ENCODE measurements at places on chromosomes 6 and 20. TPM values are rescaled to one million over a fixed set of nuclear protein-coding genes. Genes with fewer than 3 reads are reported as not detected.

Gene FLRT3
- 11.1 TPM for polyA plus RNA-seq

DNA sequence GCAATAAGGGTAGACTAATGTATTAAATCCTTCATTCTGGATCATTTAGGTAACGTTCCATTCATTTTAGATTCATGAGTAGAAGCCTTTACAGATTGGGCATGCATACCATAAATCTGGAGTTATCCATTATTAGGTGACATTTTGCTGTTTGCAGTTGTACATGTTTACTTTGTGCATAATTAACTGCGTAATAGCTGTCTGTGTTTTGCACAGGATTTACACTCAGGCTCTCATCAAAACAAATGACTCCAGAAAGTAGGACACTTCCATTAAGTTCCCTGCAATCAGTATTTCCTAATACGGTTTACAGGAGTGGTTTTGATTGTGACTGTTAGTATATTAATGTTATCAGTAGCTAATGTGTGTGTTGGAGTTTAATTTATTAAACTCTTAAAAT lies 997.4 kb downstream of the HACE1 start:
- no peak for DNase-seq

DNA sequence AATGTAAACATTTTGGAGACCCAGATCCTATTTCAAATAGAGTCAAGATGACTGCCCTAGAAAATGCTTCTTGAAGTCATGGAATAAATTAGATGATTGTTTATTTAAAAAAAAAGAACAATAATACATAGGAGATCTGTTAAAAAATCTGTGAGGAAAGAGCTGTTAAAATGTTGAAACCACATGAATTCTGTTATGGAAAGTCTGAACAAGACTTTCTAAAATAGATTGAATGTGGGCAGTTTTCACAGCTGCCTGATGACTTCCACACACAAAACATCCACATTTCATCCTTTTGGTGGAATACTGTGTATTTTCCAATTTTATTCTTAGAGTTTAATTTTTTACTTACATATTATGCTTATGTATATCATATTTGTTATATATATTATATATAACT lies 186.1 kb downstream of the LAMA2 start:
- DNase-seq: no peak

DNA sequence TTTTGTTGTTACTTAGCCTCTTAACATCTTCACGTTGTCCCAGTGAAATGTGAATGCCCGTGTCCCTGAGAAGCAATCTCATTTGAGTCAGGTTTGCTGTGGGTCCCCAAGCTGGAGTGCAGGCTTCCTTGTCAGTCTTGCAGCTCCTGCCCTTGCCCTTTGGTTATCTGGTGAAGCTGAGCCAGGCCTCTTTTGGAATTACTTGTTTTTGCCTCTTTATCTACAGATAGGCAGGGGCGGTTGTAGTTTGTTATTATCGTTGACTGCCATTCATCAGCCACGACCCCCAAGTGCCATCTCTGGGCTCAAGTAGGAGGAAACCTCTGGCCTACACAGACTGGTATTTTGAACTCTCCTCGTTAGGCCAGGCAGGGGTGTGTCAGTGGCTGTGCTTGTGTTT lies 2.2 kb downstream of the TMEM14C start:
- DNase-seq: no peak

- DNase-seq: no peak
These were observed 51.9 kb downstream of the IL22RA2 start for GRCh38 chr6:137121401-137121997.
